ENCODE measurements at places on chromosomes 3 and 15. TPM values are rescaled to one million over a fixed set of nuclear protein-coding genes. Genes with fewer than 3 reads are reported as not detected.

GRCh38 chr3:38376098-38376816 is 29.7 kb downstream of the XYLB start:
- DNase-seq, result no peak

GRCh38 chr3:65938676-65939075 is 100.0 kb downstream of the MAGI1 start:
- DNase-seq, result no peak

- no peak for DNase-seq
Observed at GRCh38 chr3:149267565-149267964, 45.9 kb upstream of the CP start.

DNA sequence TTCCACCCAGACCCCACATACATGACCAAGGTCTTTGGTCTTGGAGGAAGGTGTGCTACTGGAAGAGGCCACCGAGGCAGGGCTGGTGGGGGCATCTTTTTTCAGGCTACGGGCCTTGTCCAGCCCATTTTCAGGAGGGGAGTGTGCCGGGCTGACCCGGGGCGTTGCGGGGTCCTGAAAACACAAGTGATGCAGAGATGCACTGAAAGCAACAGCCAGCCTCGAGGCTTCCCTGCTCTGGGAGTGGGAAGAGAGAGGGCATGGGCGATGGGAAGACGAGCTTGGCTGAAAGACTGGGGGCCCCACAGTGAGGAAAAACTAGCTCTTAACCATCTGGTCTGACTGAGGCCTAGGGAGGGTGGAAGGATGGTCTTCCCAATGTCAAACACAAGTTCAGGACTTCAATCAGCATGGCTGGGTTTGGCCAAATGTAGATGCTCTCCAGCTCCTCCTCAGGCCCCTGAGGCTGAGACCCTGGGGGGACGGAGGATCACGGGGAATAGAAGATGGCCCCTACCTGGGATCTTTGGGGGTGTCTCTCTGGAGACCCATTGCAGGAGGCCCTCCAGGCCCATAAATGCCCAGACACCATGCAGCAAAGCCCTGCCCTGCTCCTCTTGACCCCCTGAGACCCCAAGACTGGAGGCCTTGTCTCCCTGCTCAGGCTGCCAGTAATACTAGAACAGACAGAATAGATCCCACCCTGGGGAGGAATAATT is 38.9 kb downstream of the TLE3 start:
- DNase-seq, result no peak

The ZNF501 gene
- 1.2 TPM for total RNA-seq
